Activated B cell treated with CpG ODN at 0.5 μM for 24 hours (primary cell): ENCODE measurements at places on chromosomes 16 and 17. TPM values are rescaled to one million over a fixed set of nuclear protein-coding genes. Genes with fewer than 3 reads are reported as not detected.
A peak's percentile ranks its signal among the peaks of the same experiment; 100 is the strongest.

DNA sequence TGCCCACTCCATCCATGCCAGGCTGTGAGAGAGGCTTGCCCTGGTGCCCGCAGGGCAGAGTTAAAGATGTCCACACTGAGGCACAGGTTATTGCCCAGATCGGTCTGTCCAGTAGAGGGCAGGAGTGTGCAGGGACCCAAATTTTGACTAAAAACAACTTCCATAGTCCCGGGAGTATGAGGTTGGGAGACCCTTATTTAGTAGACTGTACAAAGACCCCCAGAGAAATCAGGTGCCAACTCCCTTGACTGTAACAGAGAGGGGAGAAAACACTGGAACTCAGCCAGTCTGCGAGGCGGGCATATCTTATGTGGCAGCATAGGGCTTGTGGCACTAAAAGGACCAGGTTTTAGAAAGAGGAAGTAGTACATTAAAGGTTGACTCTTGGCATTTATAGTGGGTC, 43.4 kb downstream of the HNF1B start:
- H3K36me3 ChIP-seq, result peaks cover 15% of the 10 kb centered on the region
- H3K4me3 ChIP-seq, result peak overlapping the region; percentile 76

GRCh38 chr16:48536614-48537200, 73.3 kb downstream of the N4BP1 start:
- peaks cover 22% of the 10 kb centered on the region for H3K4me1 ChIP-seq

The SLC6A4 gene
- not detected in 2 replicates for total RNA-seq

The GRB7 gene
- 0.44 TPM in 1 of 2 replicates, not detected in the other for total RNA-seq
